CD4-positive, CD25-positive, alpha-beta regulatory T cell (primary cell): ENCODE measurements at places on chromosomes 6 and 20. TPM values are rescaled to one million over a fixed set of nuclear protein-coding genes. Genes with fewer than 3 reads are reported as not detected.

PI3 gene
- polyA plus RNA-seq, result not detected

COL19A1 gene
- polyA plus RNA-seq, result not detected

CTAGE9 gene
- polyA plus RNA-seq, result not detected

TSPO2 gene
- not detected for polyA plus RNA-seq

RAET1L gene
- not detected for polyA plus RNA-seq

SPO11 gene
- polyA plus RNA-seq, result not detected
